ENCODE measurements at places on chromosomes 11 and 22. TPM values are rescaled to one million over a fixed set of nuclear protein-coding genes. Genes with fewer than 3 reads are reported as not detected.

Gene SEPTIN3
- total RNA-seq, result 0.40 TPM

Gene GTPBP1
- total RNA-seq, result 22.9 TPM

Gene HORMAD2
- not detected for total RNA-seq

Gene SYCE3
- not detected for total RNA-seq

Gene RIMBP3C
- total RNA-seq, result under 0.01 TPM

Gene JHY
- 0.40 TPM for total RNA-seq

Gene MUC5AC
- total RNA-seq, result not detected

Gene ANGPTL5
- total RNA-seq, result not detected

Gene SLC22A8
- total RNA-seq, result not detected

Gene APOL6
- total RNA-seq, result 11.6 TPM

Gene ZNF280B
- 1.8 TPM for total RNA-seq

Gene CLMP
- total RNA-seq, result 130 TPM

Gene ACR
- total RNA-seq, result not detected

Gene TEX54
- total RNA-seq, result not detected

Gene CCDC134
- total RNA-seq, result 7.4 TPM

Gene KRTAP5-2
- not detected for total RNA-seq

Gene PEX16
- 26.9 TPM for total RNA-seq

Gene GLB1L2
- 0.13 TPM for total RNA-seq

Gene NRXN2
- not detected for total RNA-seq

Gene SLC17A6
- total RNA-seq, result not detected

Gene PLEKHB1
- 0.26 TPM for total RNA-seq

Gene OR8D4
- not detected for total RNA-seq

Data from epithelial cell of alveolus of lung (primary cell).